Body of pancreas (tissue), 4 donors: ENCODE measurements at places on chromosomes 12 and 14. TPM values are rescaled to one million over a fixed set of nuclear protein-coding genes. Genes with fewer than 3 reads are reported as not detected.

Gene SERPINA1
- 77.8 TPM for total RNA-seq

Gene C3AR1
- 3.9 TPM for total RNA-seq

Gene KCNJ8
- total RNA-seq = 26.2 TPM

Gene UNC79
- 0.78 TPM for total RNA-seq

Gene APOLD1
- total RNA-seq = 23.4 TPM

Gene RAD9B
- 2.3 TPM for total RNA-seq

Gene ZFHX2
- 0.33 TPM for total RNA-seq

Gene AICDA
- total RNA-seq = not detected

Gene CCDC91
- 31.9 TPM for total RNA-seq

Gene KRT77
- total RNA-seq = not detected

Gene CMAS
- 20.8 TPM for total RNA-seq

Gene PFDN5
- total RNA-seq = 337 TPM

Gene SLC41A2
- total RNA-seq = 58.6 TPM

Gene TTC6
- not detected for total RNA-seq

Gene SRRM4
- total RNA-seq = not detected

Gene ARG2
- total RNA-seq = 4.6 TPM

Gene NKX2-1
- not detected for total RNA-seq

Gene HNRNPC
- 251 TPM for total RNA-seq

Gene TAS2R31
- total RNA-seq = 7.0 TPM

Gene HIF1A
- total RNA-seq = 36.8 TPM

Gene FBRSL1
- 29.8 TPM for total RNA-seq

Gene PTMS
- total RNA-seq = 109 TPM

Gene BATF
- total RNA-seq = not detected

Gene GPATCH2L
- total RNA-seq = 61.7 TPM

Gene PDZRN4
- total RNA-seq = 0.52 TPM

Gene ERBB3
- 72.9 TPM for total RNA-seq

Gene FLRT2
- 37.6 TPM for total RNA-seq

Gene SLC15A4
- 21.0 TPM for total RNA-seq

Gene ZC3H10
- 11.2 TPM for total RNA-seq

Gene IAPP
- total RNA-seq = 3.6 TPM

Gene LRP1-AS
- not detected for total RNA-seq

Gene CFAP251
- total RNA-seq = 3.6 TPM

Gene SMCO2
- total RNA-seq = not detected

Gene APEX1
- total RNA-seq = 86.7 TPM

Gene SIX6
- not detected for total RNA-seq

Gene PCK2
- 29.8 TPM for total RNA-seq
